ENCODE measurements at places on chromosomes 3 and 15.

DNA sequence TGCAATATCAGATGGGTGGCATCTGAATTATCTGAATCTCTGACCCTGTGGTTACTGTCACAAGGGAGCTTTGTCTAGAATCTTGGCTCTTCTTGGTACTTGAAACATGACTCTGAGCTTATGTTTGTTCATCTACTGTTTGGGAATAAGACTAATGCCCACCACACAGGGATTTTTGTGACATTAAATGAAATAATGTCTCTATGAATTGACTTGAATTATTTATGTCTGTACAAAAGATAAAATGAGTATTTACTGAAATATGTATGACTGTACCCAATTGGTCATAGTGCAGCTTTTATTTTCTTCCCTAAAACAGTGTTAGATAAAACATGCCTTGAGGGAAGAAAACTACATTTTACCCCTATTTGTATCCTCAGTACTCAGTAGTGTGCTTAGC, 87.9 kb upstream of the ZPLD1 start:
- DNase-seq, result no peak

- no peak for DNase-seq
Measured at GRCh38 chr3:85740561-85740960, 781.8 kb downstream of the CADM2 start.

DNA sequence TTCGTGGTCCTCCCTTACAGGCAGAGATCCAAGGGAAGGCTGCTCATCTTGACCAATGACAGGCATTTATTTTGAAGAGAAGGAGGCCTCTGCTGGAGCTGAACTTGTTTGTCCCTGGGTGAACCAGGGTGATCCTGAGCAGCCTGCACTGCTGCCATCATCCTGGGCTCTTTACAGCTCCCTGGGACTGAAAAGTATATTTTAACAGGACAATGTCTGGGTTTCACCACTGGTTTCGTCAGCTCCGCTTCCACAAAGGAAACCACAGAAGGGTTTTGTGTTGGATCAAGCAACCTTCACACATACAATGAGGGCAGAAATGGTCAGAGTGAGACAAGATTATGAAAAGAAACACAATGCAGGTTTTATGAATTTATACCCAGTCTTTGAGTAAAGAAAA, 400.7 kb upstream of the TPM1 start:
- DNase-seq, result peak; percentile 75

- DNase-seq, result no peak
Measured at GRCh38 chr3:193944518-193944884, 191.4 kb upstream of the HES1 start.

- no peak for DNase-seq
Measured at GRCh38 chr3:112761062-112761638, 85.5 kb downstream of the CD200R1L start.

DNA sequence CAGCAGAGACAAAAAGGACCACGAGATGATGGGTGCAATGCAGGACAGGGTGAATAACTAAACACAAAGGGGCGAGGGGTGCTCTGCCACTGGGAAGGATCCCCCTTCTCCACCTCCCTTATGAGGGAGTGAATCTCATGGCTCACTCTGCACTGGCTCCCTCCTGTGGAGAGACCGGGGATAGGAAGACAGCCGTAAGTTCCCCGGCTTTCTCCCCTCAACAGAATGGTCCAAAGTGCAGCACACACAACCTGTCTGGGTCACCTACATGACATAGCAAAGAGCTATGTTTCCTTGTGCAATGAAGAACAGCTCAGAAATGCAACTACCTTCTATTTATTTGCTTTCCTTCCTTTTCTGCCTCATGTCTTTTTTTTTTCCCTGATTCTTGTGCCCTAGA, 7.8 kb upstream of the ACSBG1 start:
- no peak for DNase-seq

DNA sequence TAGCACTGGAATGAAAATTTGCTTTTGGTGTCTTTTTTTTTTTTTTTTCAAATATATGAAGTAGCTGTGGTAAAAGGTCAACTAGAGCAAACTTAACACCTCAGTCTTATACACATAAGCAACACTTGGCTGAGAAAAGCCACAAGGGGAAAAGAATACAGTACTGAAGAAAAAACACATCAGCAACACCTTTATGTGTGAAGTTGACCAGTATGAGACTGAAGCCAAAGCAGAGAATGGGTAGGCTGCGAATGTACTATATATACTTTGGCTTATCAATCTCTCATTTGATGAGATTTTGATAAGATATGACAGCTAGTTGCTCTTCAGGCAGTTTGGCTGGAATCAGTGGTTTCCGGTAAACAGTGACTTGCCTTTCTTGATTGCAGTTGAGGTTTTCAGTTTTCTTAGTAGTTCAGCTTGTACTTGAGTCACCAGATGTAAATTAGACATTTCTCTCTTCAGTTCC, 22.0 kb upstream of the ZCWPW2 start:
- DNase-seq, result peak; percentile 78

DNA sequence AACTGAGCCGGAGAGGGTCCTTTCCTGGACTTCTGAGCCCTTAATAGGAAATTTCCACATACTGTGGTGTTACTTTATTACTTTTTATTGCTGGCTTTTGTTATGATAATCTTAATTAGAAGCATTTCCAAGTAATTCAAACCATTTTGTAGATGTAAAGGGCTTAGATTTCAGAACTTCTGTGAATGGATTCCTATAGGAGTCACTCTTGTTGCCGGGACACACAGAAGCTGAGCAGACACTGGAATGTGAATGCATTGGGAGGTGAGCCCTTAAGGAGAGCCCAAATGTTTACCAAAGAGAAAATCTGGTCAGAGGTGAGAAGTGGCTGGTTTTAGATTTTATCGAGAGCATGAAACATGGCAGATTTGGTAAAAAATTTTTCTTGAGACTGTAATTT, 87.4 kb downstream of the FNDC3B start:
- no peak for DNase-seq

GRCh38 chr3:139617672-139618268, 60.0 kb downstream of the NMNAT3 start:
- DNase-seq, result no peak

- no peak for DNase-seq
Measured at GRCh38 chr3:106514431-106514830, 645.6 kb upstream of the CBLB start.

- DNase-seq, result no peak
Measured at GRCh38 chr15:70526974-70527325, 236.4 kb downstream of the UACA start.

GRCh38 chr15:100021653-100022052, 288.4 kb upstream of the LYSMD4 start:
- DNase-seq, result no peak

GRCh38 chr3:1967525-1967924, 131.1 kb upstream of the CNTN4 start:
- DNase-seq, result no peak

DNA sequence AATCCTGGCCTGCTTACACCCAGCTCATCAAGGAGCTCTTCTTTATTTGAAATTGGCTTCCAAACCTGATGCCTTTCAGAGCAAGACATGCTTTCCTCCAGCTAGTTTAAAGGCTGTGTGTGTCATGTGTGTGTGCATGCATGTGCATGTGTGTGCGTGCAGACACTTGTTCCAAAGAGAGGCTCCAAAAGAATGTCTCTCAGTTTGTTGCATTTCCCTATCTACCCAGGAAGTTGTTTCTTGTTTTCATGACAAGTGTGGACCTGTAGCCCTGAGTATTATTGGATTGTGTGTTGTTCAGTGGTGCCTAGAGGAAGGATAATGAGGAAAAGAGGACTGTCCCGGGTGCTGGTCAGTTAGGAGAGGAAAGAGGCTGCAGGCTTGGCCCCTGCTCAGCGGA, 240.0 kb downstream of the THSD4 start:
- DNase-seq, result no peak

DNA sequence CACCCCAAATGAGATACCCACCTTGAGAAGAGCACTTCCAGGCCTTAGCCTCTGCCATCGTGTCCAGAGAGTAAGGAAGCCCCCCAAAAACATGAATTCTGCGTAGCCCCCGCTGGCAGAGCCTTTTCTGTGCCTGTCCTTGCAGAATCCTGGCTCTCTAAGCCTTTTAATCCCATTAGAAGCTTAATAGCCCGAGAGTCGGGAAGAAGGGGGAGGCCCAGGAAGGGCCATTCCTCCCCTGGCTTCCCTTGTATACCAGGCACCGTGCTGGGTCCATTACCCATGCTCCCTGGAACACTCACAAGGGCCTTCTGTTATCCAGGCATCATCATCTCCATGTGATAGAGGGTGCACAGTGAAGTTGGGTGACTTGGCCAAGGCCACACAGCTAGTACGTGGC, 7.1 kb downstream of the SPTBN5 start:
- DNase-seq, result no peak

- DNase-seq, result peak; percentile 60
Measured at GRCh38 chr3:30752970-30753369, 141.5 kb downstream of the GADL1 start.

GRCh38 chr15:39243396-39243795, 337.5 kb upstream of the THBS1 start:
- no peak for DNase-seq

DNA sequence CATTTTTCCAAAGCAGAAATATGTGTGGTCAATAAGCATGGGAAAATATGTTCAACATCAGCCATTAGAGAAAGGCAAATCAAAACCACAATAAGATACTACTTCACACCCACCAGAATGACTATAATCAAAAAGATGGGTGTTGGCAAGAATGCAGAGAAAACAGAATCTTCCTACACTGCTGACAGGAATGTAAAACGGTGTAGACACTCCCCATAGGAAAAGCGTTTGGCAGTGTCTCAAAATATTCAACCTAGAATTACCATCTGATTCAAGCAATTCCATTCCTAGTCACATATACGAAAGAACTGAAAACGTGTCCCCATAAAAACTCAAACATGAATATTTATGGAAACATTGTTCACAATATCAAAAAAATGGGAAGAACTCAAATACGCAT, 123.3 kb downstream of the ADAMTS17 start:
- DNase-seq, result no peak

GRCh38 chr3:192844836-192845525, 72.7 kb downstream of the MB21D2 start:
- DNase-seq, result peak; percentile 77

- DNase-seq, result no peak
Measured at GRCh38 chr3:41190509-41191284, 8.6 kb upstream of the CTNNB1 start.

GRCh38 chr3:143764840-143765239, 83.4 kb downstream of the SLC9A9 start:
- no peak for DNase-seq

DNA sequence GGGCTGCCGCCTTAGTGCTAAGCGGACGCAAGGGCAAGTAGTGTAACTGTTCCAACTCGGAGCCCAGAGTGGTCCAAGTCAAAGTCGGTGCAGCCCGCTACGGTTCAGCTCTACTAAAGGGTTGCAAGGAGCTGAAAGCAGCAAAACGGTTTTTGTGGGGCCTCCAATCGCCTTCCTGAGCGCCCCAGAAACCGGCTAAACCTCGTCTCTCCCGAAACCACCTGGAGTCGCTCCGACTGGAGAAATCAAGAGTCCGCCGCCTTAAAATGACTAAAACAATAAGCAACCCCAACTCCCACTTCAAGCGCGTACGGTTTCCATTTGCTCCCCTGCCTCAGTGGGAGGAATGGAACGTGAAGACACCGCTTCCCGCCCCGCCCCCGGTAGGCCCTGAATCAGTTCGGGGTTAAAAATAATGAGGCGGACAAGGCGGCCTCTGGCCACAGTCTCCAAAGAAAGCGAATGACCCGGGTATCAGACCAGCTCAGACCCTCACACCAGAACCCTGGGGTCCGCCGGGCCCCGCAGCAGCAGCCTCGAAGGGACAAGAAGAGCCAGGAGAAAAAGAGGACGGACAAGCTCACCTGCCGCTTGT, 401 bp downstream of the SEC11A start:
- DNase-seq, result no peak

- no peak for DNase-seq
Measured at GRCh38 chr15:41801850-41802455, 25.9 kb upstream of the JMJD7 start.

DNA sequence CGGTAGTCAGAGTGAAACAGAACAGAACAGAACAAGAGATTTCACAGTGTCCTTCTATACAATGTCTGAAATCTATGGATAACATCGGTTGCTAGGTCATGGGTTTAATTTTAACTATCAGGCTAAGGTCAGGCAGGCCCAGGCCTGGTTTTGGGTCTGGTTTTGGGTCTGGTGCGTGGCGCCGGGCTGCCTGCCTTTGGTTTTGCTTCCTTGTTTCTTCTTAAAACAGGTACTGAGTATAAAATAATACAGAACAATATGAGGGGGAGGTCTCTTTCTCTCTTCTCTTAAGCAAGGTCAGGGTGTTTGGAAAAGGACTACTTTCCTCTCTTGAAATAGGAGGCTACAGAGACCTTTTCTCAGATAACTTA, 1.4 kb downstream of the AEN start:
- DNase-seq, result no peak

DNA sequence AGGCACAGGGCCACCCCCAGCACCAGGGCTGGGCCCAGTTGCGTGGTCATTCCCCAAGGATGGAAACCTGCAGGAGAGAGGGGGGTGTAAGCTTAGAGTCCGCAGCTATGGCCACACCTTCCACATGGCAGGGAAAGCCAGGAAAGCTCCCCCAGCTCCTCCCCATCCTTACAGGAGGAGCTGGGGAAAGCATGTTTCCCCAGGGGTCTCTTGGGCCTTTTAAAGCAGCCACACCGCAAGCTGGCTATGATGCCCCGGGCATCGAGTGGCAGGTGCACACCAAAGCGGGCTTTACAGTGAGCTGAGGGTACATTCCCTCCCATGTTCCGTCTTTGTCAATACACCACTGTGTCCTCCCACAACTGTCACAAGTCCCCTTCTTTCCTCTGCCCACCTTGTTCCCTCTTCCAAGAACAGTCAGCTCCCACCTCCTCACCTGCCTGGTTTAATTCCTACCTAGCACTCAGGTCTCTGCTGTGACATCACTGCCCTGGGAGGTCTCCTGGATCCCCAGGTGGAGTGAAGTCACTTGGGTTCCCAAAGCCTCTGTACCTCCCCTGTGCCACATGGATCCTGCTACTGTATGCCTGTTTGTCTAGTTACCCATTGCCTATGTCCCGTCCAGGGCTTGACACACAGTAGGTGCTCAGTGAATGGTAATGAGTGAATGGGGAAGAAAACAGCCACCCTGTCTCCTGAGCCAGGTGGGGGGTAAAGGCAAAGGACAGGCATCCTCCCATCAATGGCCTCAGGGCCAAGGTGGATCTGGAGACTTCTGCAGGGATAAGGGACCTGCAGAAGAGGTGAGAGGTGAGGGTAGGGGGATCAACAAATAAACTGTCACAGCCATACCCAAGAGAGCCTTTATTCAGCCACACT, 3.4 kb downstream of the HYAL3 start:
- DNase-seq, result no peak

GRCh38 chr3:16995601-16996000, 110.8 kb downstream of the PLCL2 start:
- DNase-seq, result no peak

DNA sequence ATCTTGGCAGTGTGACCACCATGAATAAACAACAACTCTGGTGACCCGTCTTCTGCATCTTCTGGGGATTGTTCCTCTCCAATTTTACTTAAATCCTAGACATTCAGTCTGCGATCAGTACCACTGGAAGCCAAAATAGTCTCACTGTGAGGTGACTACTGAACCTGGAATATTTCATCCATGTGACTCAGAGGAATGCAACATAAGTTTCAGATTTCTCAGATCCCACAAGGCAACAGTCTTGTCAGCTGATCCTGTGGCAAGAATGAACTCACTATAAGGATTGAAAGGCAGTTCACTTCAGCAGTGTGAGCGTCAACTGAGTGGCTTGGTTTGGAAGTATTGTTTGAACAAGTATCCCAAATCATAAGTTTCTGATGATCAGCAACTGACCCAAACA, 13.2 kb downstream of the NSUN3 start:
- DNase-seq, result no peak

- DNase-seq, result peak; percentile 17
Measured at GRCh38 chr3:28077572-28077971, 163.8 kb upstream of the CMC1 start.

- DNase-seq, result no peak
Measured at GRCh38 chr3:73401616-73402279, 223.0 kb downstream of the PDZRN3 start.
